ENCODE measurements at places on chromosomes 12 and 14.

- no peak for DNase-seq
These were observed 53.0 kb downstream of the PKP2 start for GRCh38 chr12:32843528-32844095.

- DNase-seq: no peak
These were observed 10.5 kb upstream of the NR2C1 start for GRCh38 chr12:95083938-95084337.

DNA sequence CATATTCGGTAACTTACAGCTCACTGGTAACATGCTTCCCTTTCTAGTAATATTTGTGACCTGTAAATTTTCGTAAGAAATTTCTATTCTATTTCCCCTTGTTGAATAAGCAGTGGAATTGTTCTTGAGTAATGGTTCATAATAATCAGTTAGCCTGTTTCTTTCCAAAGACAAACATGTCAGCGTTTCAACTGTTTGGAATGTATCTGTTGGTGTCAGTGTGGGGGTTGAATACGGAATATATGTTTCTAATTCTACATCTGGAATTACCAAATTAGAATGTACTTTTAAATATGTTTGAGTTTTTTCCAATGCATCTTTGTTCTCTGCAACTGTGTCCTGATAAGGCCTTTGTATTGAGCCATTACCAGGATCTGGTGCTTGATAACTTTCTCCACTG lies 2.0 kb downstream of the BBS10 start:
- DNase-seq: no peak

DNA sequence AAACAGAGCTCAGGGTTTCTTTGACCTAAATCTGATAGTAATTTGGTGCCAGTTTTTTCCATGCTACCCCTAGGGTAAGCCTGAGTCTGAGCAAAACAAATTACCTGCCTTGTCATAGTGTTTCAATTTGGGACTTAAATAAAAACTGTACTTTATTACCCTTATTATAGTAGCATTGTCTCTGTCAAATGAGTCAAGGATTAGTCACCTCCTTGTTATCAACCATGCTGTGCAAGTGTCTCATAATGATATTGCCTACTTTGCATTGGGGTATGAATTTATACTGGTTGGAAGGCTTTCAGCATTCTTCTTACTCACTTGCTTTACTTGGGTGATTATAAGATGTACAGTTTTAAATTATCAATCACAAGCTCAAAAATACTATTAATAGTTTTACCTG lies 380.0 kb downstream of the LRFN5 start:
- DNase-seq: no peak

- no peak for DNase-seq
These were observed 2.9 kb upstream of the HSP90AA1 start for GRCh38 chr14:102089621-102090343.

DNA sequence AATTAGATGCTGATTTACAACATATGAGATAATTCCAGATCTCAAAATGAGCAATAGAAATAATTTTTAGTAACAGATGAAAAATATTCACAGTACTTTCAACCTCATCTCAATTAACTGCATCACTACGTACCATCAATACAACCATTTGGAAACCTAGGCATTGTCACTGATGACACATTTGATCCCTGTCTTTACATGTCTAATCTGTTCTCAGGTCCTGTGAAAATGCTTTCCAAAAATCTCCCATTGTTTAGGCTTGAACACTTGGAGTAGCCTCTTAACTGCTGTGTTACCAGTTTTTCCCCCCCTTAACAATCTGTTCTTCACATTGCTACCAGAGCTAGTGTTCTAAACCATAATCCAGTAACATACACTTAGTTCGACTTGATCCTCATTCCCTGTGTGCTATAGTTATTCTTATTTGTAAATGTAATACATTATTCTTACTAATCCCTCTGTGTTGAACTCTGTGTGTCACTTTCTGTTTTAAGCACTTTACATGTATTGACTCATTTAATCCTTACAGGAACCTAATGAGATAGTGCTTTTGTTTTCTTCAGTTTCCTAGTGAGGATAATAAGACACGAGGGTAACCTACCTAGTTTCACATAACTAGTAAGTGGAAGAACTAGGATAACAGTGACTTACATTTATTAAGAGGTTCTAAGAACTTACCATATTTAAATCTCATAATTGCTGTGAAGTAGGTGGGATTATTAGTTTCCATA lies 41.7 kb downstream of the LARP4 start:
- DNase-seq: no peak

- DNase-seq: no peak
These were observed 599.9 kb upstream of the MDGA2 start for GRCh38 chr14:48275301-48275700.

DNA sequence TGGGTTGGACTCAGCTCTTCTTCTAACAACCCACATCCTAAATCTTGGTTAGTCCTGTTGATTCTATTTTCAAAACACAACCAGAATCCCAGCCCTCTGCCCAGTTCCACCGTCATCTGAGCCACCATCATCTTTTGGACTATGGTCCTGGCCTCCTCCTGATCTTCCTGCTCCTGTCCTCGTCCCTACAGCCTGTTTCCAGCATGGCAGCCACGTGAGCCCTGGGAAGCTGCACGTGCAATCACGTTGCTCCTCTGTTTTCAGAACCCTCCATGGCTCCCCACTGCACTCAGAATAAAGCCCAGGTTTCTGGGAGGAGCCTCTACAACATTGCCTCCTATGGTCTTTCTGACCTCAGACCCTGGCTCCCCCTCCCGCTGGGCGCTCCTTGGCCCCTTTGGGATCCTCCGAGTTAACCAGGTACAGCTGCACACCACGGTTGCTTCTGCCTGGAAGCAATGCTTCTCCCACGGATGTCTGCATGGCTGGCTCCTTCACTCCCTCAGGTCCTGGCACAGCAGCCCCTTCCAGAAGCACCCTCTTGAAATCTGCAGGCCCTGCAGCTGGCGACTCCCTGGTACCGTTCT lies 44.5 kb downstream of the BEGAIN start:
- no peak for DNase-seq

DNA sequence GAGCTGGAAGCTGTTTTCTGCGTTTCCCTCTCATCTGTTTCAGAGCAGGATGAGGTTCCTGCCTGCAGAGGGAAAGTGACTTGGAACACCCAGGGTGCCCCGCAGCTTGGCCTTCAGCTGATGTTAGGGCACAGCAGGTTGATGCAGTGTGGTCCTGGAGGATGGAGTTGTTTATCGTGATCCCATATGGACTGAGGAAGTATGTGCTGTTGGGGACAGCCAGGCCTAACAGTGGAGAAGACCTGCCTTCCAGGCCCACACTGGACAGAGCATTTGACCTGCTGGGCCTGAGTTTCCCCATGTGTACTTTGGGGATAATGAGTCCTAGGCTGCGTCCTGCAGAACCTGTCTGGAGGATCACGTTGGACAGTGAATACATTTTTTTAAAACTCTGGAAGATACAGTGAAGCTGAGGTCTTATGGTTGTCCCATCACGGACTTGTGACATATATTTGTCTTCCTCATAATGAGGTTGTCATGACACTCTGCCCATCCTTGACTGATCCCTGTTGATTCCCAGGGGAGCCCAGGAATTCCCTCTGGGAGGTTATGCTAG lies 12.8 kb downstream of the SERPINA1 start:
- DNase-seq: no peak

DNA sequence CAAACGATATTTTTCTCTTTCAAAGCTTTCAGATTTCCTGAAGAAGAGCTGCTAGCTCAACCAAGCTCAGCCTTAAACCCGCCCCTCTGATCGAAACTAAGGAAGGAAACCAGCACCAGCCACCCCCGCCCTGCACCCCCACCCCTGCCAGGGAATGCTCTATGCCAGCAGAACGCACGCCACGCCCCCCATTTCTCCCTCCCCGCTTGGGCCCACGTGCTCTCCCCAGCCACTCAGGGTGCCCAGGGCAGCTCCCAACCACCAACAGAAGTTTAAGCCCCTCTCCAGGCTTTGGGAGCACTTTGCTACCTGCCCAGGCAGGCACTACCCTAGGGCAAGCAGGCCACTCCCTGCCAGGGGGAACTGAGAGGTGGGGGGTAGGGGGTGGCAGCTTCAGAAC lies 18.8 kb upstream of the KRT78 start:
- no peak for DNase-seq

GRCh38 chr14:34824826-34825225 lies 50.3 kb downstream of the BAZ1A start:
- no peak for DNase-seq

DNA sequence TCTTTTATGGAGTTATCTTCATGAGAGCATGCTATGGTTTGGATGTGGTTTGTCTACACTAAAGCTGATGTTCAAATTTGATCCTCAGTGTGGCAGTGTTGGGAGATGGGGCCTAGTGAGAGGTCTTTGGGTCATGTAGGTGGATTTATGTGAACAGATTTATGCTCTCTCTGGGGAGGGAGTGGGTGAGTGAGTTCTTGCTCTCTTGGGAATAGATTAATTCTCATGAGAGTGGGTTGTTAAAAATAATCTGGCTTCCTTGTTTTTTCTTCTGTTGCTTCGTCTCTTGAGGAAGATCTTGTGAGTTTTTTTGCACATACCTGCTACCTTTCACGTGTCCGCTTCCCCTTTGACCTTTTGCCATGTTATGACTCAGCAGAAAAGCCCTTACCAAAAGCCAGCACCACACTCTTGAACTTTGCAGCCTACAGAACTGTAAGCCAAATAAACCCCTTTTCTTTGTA lies 20.5 kb downstream of the DERA start:
- DNase-seq: no peak

GRCh38 chr14:22314183-22314820 lies 274.7 kb downstream of the DAD1 start:
- DNase-seq: no peak

- no peak for DNase-seq
These were observed 650.0 kb downstream of the FLRT2 start for GRCh38 chr14:86179980-86180379.

GRCh38 chr12:85866986-85867776 lies 6.9 kb upstream of the NTS start:
- DNase-seq: no peak
